Adrenal gland (tissue), 19 donors: ENCODE measurements at places on chromosomes 12 and 14. TPM values are rescaled to one million over a fixed set of nuclear protein-coding genes. Genes with fewer than 3 reads are reported as not detected.

DNA sequence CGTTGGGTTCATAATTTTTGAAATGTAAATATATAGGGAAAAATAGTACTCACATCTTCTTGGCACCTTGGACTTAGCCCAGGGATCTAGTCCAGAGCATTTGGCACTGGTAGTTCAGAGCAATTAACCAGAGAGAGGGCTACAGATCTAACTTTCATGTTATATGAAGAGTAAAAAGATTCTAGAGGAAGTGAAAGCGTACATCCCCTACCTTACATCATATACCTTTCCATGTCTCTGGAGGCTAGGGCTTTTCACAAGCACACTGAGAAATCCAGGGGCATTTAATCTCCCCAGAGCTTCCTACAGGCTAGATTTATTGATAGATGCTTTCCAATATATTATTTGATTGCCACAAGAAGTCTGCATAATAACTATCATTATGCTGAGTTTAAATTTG lies 687.5 kb upstream of the FBXO33 start:
- H3K36me3 ChIP-seq = no peaks in the 10 kb centered on the region
- H3K4me1 ChIP-seq = no peaks in the 10 kb centered on the region
- H3K27ac ChIP-seq = no peak overlapping the region
- no peaks in the 10 kb centered on the region for H3K27me3 ChIP-seq
- H3K4me3 ChIP-seq = no peak overlapping the region

DNA sequence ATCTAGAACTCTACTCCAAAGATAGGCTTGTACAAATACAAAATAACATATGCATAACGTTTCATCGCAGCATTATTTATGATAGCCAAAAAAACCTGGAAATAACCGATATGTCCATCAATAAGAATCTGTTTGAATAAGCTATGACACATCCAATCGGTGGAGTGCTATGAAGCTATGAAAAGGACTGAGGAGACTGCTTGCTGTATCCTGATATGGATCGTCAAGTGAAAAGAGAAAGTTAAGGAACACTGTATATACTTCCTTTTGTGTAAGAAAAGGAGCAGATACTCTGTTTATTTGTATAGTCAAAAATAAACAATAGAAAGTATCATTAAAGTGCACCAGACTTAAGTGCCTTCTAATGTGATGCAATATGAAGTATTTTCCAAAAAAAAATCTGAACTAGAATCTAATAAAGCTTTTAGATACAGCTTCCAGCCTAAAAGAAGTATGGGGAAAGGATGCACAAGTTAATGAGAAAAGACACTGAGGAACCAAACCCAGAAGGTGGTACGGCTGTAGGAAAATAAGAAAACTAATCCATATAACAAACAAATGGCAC lies 645 bp upstream of the KLHDC1 start:
- H3K36me3 ChIP-seq = no peaks in the 10 kb centered on the region
- peak overlapping the region; percentile 71 for H3K27ac ChIP-seq
- peak overlapping the region; percentile 41 for H3K4me3 ChIP-seq
- DNase-seq = no peak
- H3K4me1 ChIP-seq = peaks cover 15% of the 10 kb centered on the region

GRCh38 chr12:49641748-49642369 lies 18.5 kb downstream of the PRPF40B start:
- peak overlapping the region; percentile 88 for H3K27ac ChIP-seq
- DNase-seq = no peak
- H3K27me3 ChIP-seq = no peaks in the 10 kb centered on the region
- H3K4me3 ChIP-seq = no peak overlapping the region
- H3K36me3 ChIP-seq = peaks cover 30% of the 10 kb centered on the region

DNA sequence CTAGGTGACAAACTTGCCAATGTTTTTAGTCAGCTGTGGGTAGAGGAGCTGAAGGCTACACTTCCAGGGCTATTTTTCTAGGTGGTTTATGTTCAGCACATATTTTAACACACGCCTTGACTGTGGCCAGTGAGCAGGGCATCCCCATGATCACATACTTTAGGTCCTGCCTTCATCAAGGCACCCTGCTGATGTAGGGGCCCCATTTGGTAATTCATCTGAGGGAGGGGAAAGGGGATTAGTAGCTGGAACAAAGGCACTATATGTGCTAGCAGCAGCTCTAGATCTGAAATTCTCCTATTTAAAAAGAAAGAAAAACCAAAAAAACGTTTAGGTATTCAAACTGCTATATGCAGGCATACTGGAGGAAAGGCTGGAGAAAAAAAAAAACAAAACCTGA lies 14.5 kb downstream of the EGLN3 start:
- H3K36me3 ChIP-seq = no peaks in the 10 kb centered on the region
- H3K27ac ChIP-seq = no peak overlapping the region
- DNase-seq = no peak
- peaks cover 7% of the 10 kb centered on the region for H3K27me3 ChIP-seq

CD163L1 gene
- 5.9 TPM for polyA plus RNA-seq

GLT1D1 gene
- polyA plus RNA-seq = 0.40 TPM

DNA sequence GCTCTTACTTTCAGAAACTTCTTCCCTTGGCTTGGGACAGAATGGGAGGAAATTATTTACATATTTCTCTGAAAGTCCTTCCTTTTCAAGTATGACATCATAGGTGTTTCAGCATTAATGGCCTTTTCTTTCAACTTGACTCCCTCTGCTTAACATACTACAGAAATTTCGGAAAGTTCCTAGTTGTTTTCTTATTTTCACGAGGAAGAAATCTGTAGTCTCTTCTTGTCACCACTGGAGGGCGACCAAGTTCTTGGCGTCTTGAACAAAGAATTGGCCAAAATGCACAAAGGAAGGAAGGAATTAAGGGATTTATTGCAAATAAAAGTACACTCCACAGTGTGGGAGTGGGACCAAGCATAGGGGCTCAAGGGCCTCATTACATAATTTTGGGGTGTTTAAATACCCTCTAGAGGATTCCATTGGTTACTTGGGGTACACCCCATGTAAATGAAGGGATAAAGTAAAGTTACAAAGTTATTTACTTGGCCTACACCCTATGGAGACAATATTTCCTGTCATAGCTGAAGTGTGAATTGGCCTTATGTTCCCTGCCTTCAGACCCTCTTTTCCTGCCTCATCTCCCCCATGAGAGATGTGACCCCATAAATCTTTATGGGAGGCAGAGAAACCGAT lies 70.4 kb downstream of the RPL10L start:
- DNase-seq = peak; percentile 28
- H3K4me1 ChIP-seq = no peaks in the 10 kb centered on the region
- no peak overlapping the region for H3K4me3 ChIP-seq

AQP2 gene
- polyA plus RNA-seq = 0.40 TPM

DNA sequence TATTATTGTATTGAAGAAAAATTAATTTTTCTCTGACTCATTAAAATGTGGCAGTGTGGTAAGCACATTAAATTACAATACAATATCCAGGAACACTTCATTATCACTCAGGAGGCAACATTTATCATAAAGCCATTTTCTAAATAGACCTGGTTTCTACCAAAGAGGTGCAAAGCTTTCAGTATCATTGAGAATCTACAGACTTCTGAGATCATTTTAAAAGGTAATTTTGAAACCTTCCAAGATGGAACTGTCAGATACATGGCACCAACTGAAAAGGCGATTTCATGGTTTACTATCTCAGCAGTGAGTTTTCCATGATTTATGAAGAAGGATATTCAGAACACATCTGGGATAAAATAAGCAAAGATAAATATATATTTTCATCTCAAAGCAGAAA lies 85.8 kb downstream of the KITLG start:
- no peak for DNase-seq
- no peaks in the 10 kb centered on the region for H3K36me3 ChIP-seq
- no peak overlapping the region for H3K27ac ChIP-seq
- no peak overlapping the region for H3K4me3 ChIP-seq
- peaks cover 5% of the 10 kb centered on the region for H3K4me1 ChIP-seq

GRCh38 chr12:59494617-59495016 lies 101.2 kb upstream of the SLC16A7 start:
- DNase-seq = no peak
- no peaks in the 10 kb centered on the region for H3K27me3 ChIP-seq
- H3K4me3 ChIP-seq = no peak overlapping the region
- no peak overlapping the region for H3K27ac ChIP-seq

- H3K4me3 ChIP-seq = no peak overlapping the region
- H3K27me3 ChIP-seq = no peaks in the 10 kb centered on the region
- no peak for DNase-seq
- H3K36me3 ChIP-seq = no peaks in the 10 kb centered on the region
- no peaks in the 10 kb centered on the region for H3K4me1 ChIP-seq
These were observed 204.0 kb downstream of the GRIN2B start for GRCh38 chr12:13777374-13777773.

TPPP2 gene
- polyA plus RNA-seq = 0.44 TPM

- H3K36me3 ChIP-seq = no peaks in the 10 kb centered on the region
- DNase-seq = no peak
These were observed 166.6 kb downstream of the KITLG start for GRCh38 chr12:88413646-88414045.

- H3K36me3 ChIP-seq = no peaks in the 10 kb centered on the region
- no peak overlapping the region for H3K27ac ChIP-seq
- H3K4me3 ChIP-seq = no peak overlapping the region
- no peaks in the 10 kb centered on the region for H3K4me1 ChIP-seq
These were observed 60.9 kb upstream of the TMTC1 start for GRCh38 chr12:29844667-29845066.

CLIP1 gene
- polyA plus RNA-seq = 41.0 TPM

ACVRL1 gene
- 7.8 TPM for polyA plus RNA-seq

- peak overlapping the region; percentile 73 for H3K27ac ChIP-seq
- no peak overlapping the region for H3K4me3 ChIP-seq
- H3K27me3 ChIP-seq = no peaks in the 10 kb centered on the region
- DNase-seq = no peak
- H3K4me1 ChIP-seq = peaks cover 52% of the 10 kb centered on the region
These were observed 7.4 kb downstream of the MARK3 start for GRCh38 chr14:103392572-103392971.

CPNE6 gene
- 0.16 TPM for polyA plus RNA-seq

- no peak overlapping the region for H3K27ac ChIP-seq
- DNase-seq = no peak
- no peak overlapping the region for H3K4me3 ChIP-seq
- no peaks in the 10 kb centered on the region for H3K4me1 ChIP-seq
- no peaks in the 10 kb centered on the region for H3K36me3 ChIP-seq
These were observed 179.7 kb downstream of the KIF26A start for GRCh38 chr14:104317975-104318557.

IL22 gene
- polyA plus RNA-seq = not detected
